ENCODE measurements at places on chromosomes 12 and 14.
A peak's percentile ranks its signal among the peaks of the same experiment; 100 is the strongest.

DNA sequence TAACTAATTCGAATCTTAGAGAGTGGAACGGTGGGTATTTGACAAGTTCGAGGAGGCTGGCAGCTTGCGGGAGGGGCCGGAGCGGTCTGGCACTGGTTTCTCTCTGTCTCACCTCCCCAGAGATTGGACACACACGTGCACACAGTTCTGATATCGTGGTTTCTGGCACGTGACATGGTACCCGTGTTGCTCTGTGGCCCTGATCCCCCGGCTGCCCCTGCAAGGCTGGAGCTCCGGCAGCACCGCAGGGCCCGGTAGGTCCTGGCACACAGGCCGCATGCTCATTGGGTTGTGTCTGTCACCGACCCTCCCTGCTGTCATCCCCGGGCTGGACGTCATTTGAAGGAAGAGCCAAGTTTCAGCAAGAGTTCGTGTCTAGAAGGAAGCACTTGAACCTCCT is 82.7 kb downstream of the PPP2R5C start:
- no peak for DNase-seq

DNA sequence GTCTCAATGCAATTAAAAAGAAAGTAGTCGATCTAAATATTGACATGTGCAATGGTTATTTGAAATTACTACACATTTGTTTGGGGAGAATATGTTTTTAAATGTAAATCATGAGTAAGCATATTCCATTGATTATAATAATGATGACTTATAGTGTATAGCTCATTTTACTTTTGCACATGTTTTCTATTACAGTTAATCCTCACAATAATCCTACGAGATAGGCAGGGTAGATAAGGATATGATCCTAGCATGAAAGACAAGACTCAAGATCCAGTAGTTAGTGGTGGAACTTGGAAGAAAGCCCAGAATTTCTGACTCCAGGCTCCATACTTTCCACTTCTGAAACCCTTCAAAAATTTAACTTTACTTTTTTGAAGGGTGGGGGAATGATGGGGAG is 94.0 kb downstream of the NAV3 start:
- DNase-seq = no peak

DNA sequence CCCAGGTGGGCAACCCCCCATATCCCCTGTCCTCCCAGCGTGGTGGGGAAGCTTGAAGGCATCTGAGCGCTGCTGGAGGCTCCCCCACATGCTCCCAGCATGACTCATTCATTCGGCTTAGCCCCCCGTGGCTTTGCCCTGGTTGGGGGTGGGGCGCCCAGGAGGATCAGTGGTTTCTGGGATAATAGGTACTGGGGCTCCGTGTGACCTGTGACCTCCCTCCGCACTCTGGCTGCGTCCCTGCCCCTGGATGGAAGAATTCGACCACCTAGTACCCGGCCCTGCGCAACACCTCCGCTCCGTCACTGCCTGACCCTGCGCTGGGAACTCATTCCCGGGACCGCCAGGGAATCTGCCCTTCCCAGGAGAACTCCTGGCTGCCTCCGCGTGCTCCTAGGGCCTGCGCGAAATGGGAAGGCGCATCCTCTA is 120.1 kb downstream of the AACS start:
- DNase-seq = no peak

- DNase-seq = no peak
These were observed 84.4 kb downstream of the NOC4L start for GRCh38 chr12:132228476-132229192.

- no peak for DNase-seq
These were observed 47.1 kb downstream of the SERPINA3 start for GRCh38 chr14:94659256-94659655.

DNA sequence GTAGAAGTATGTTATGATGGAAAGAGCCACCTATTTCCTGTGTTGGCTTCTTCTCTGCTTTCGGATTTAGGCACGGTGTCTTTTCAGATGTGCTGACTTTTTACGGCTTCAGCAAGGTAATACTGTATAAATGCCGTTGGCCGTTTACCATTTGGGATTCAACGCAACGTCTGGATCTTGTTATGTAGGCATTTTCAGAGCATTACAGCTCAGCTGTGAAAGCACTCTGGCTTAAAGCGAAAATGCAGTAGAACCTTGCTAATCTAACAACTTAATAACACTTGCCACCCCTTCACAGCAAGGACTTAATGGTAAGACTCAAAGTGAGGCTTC is 229.9 kb downstream of the EFCAB11 start:
- no peak for DNase-seq

DNA sequence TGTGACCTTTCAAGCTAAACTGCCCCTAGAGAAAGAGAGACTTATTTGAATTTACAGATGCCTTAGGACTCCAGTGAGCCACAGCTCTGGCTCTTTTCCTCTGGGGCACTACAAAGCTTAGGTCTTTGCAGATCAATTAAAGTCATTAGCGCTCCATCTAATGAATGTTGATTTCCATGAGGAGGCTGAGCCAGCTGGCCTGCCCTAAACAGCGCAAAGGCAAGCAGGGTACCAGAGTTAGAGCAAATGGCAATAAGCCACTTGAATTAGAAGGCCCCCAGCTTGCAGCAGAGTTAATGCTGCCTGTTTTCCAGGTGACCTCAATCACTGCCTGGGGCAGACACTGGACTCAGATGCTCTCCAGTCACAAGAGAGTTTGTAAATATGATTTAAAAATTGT is 695.3 kb downstream of the DIO2 start:
- no peak for DNase-seq

GRCh38 chr12:6376079-6376869 is 911 bp upstream of the SCNN1A start:
- peak; percentile 28 for DNase-seq

GRCh38 chr14:75689012-75689411 is 28.0 kb downstream of the TTLL5 start:
- no peak for DNase-seq

DNA sequence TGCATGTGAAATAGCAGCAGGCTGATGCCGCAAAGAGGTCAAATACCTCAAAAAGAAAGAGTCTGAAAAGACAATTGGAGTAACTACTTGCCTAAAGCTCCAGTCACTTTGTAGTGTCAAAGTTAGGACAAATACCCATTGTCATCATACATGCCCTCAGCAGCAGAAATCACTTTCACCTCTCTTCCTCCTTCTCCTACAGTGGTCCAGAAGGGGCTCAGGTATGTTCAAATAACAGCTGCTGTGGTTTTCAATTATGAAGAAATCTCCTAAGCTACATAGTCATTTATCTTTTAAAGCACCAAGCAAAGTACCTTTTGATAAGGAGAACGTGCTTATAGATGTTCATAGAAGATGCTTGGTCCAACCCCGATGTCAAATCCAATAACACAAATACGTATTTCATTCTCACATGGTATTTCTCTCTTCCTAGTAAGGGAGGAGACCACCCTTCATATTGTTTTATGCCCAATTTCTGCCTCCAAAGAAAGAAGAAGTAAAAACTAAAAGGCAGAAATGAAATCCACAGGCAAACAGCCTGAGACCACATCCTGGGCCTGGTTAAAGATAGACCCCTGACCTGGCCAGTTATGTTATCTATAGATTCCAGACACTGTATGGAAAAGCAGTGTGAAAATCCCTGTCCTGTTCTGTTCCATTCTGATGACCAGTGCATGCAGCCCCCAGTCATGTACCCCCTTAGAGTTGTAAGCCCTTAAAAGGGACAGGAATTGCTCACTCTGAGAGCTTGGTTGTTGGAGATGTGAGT is 23.7 kb downstream of the GYS2 start:
- no peak for DNase-seq

GRCh38 chr14:38329246-38329645 is 73.4 kb upstream of the CLEC14A start:
- no peak for DNase-seq

DNA sequence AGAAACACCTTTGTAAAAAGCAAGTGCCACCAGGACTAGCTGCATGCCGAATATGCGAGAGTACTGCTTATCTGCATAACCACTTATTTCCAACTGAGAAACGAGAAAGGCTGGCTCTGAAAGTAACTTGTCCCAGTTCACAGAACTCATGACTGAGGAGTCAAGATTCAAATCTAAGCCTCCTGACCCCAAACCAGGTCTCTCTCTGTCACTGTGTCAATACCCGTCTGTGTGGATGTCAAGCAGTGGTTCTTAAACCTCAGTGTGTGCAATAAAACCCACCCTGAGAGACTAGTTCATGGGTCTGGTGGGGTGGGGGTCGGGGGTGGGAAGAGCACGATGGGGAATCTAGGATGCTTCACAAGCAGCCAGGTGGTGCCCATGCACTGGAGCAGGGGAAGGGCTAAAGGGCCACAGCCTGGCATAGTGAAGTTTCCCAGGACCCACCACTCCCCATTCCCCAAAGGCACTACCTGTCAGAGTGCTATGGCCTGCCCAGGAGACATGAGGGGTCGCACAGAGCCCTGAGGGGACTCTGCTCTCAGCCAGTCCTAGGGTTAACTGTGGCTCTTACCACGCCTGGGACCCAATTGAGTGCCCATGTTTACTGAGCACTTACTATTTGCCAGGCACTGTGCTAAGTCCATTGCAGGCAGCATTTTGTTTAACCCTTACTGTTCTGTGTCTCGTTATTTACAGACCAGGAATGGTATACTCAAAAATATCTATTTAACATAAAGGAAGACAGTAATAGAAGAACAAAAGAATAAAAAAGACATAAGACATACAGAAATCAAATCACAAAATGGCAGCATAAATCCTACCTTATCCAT is 33.4 kb upstream of the PNMA1 start:
- DNase-seq = no peak
